ENCODE measurements at places on chromosomes 11 and 22. TPM values are rescaled to one million over a fixed set of nuclear protein-coding genes. Genes with fewer than 3 reads are reported as not detected.
A peak's percentile ranks its signal among the peaks of the same experiment; 100 is the strongest.

GRCh38 chr11:64556044-64556720, 34.8 kb upstream of the SLC22A12 start:
- DNase-seq = no peak

ALX4 gene
- not detected for total RNA-seq

- DNase-seq = no peak
Measured at GRCh38 chr11:27573024-27573423, 66.5 kb upstream of the LIN7C start.

- no peak for DNase-seq
Measured at GRCh38 chr11:20962581-20962980, 293.2 kb downstream of the NELL1 start.

DNA sequence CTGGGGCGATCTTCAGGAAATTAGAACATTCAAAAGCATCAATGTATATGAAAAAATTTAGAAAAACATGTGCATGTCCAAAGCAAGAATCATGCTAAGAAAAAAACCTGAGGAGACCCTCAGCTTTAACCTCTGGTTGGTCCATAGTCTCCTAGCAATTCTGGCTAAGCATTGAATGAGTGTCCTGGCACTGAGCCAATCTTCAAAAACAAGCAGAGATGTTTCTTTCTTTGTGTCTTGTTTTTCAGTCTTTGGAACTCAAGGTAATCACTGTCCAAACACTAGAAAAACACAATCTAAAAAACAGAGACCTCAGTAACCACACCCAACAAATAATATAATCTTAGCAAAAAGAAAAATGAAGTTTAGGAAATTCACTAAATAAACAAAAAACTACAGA, 205.4 kb upstream of the CARD18 start:
- no peak for DNase-seq

GRCh38 chr11:104098132-104098531, 61.7 kb downstream of the DDI1 start:
- DNase-seq = no peak

DNA sequence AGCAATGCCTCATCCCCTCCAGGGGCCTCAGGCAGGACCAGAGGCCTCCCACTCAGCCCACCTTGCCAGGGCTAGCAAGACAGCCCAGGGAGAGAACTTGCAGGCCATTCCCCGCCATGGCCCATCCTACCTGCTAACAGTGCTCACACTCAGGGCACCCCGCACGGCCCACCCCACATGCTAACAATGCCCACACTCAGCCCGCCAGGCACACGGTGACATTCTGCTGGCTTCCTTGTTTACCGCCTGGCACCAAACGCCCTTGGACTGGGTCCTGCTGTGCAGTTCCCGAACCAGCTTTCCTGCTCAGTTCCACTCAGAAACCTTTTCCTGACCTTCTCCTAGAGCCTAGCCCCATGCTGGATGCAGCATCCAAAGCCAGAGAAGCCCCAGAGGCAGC, 33.5 kb upstream of the FADD start:
- no peak for DNase-seq

FBLN1 gene
- 162 TPM for total RNA-seq

JAML gene
- total RNA-seq = 13.8 TPM

ART1 gene
- not detected for total RNA-seq

GAL3ST3 gene
- total RNA-seq = not detected

GRCh38 chr11:121086866-121087265, 14.2 kb upstream of the TECTA start:
- DNase-seq = no peak

- DNase-seq = no peak
Measured at GRCh38 chr11:76163289-76163880, 42.9 kb downstream of the WNT11 start.

DNA sequence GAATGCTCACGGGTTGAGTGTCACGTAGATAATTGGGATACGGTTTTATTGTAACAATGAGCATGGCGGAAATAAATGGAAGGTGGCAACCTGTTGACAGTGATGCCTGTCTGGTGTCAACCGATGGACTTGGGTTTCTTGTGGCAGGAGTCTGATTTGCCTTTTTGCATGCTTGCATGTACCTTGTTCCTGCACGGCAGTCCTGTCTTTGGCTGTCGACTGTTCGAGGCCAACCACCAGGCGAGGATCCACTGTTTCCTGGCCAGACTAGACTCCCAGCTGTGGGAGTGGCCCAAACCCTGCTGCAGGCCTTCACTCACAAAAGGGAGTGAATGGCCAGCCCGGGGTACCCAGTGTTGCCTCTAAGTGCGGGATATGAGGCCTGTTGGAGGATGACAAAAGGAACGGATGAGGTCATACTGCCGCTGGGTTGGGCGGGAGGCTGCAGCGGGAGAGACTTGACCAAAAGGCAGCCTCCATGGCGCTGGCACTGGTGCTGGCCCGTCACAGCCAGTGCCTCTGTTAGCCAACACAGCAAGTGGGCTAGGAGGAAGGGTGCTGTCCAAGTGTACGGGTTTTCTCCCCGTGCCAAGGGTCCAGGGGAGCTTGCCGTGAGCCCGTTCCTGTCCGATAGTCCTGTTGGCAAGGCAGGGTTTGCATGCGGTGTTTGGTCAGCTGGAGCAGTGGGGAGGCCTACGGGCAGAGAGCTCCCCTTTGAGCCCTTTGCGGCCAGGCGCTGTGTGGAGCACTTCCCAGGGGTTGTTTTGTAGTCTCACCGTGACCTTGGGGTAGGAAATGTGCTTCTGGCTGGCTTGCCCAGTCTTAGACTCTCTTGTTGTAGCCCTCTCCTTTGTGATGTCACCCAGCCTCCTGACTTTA, 974 bp downstream of the DGCR8 start:
- no peak for DNase-seq

NDUFV1 gene
- total RNA-seq = 532 TPM

GRCh38 chr11:78906566-78906965, 331.9 kb upstream of the NARS2 start:
- no peak for DNase-seq

- DNase-seq = no peak
Measured at GRCh38 chr22:48494968-48495750, 1332.5 kb downstream of the BRD1 start.

INS gene
- not detected for total RNA-seq

GRCh38 chr11:45343444-45343843, 57.3 kb upstream of the SYT13 start:
- DNase-seq = no peak

KCNK7 gene
- 2.5 TPM for total RNA-seq

GRCh38 chr11:20004866-20005265, 155.4 kb downstream of the DBX1 start:
- DNase-seq = no peak

DNA sequence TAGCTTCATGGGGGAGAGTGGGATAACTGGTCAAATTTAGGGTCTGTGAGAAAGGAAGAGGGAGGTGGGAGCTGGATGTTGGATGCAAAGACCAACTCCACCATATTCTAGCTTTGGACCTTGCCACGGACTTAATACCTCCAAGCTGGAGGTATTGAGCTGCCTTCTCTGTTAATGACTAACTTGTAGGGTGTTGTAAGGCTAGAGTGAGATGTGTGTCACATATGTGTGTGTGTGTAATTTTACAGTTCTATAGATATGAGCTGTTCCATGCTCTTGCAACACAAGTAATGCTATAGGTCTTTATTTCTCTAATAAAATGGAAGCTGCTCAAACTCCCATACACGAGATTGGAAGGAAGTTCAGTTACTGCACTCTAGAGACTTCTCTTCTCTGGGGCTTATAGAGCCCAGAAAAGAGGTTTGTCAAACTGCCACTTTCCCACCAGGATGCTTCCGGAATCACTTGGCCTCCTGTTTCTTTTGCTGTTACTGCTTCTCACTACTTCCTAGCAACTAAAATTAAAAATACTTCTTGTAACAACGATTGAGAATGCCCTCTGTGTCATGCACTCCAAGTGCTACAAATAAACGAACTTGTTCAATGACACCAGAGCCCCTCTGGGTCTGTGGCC, 16.0 kb upstream of the FJX1 start:
- DNase-seq = no peak

DNA sequence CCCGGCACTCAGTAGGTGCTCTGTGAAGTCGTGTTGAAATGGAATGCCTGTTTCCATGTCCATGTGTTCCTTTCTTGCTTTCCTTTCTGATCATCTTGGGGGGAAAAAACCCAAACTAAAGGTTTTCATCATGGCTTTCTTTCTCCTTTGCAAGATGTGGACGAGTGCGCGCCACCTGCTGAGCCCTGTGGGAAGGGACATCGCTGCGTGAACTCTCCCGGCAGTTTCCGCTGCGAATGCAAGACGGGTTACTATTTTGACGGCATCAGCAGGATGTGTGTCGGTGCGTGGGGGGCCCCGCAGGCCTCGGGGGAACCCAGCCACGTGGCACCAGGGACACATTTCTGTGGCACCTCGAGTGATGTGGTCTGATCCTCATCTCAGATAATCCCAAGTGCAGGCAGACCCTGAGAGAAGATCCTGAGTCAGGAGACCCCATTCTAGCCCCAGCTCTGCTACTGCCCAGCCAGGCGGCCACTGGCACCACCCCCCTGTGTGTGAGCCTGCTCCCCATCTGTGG, 39.4 kb downstream of the FBLN1 start:
- DNase-seq = no peak

GRCh38 chr22:45164270-45165088, 754 bp downstream of the NUP50 start:
- peak; percentile 72 for DNase-seq

- no peak for DNase-seq
Measured at GRCh38 chr11:116840746-116841296, 3.4 kb upstream of the APOA1 start.

DNA sequence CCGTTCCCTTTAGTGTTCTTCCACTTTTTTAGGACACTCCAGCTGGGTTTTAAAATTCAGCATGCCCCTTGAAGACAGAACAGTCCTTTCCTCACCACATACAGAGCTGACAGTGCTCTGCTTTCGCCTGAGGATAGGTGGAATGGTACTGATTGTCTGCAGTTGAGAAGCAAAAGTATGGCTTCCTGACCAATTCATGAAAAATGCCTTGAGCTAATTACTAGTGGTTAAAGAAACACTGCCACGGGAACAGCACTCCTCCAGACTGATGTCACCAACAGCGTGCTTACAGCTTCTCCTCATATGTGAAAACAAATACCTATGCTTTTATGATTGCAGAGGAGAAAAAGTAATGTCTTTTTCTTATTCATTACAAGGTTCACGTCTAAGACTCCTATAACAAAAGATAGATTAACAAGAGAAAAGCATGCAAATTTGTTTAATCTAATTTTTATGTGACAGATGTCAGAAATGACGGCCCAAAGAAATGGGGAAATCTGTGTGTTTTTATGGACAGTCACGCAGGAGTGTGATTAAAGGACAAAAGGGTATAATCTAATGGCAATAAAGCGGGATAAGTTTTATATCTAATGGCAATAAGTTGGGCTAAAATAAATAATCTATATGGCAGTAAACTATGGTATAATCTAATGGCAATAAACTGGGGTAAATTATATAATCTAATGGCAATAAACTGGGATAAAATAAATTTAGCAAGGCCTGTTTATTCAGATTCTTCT, 123.4 kb upstream of the ARHGAP42 start:
- DNase-seq = no peak

- DNase-seq = no peak
Measured at GRCh38 chr11:72579816-72580641, 94.2 kb downstream of the PDE2A start.

PKDREJ gene
- total RNA-seq = 0.13 TPM

DNA sequence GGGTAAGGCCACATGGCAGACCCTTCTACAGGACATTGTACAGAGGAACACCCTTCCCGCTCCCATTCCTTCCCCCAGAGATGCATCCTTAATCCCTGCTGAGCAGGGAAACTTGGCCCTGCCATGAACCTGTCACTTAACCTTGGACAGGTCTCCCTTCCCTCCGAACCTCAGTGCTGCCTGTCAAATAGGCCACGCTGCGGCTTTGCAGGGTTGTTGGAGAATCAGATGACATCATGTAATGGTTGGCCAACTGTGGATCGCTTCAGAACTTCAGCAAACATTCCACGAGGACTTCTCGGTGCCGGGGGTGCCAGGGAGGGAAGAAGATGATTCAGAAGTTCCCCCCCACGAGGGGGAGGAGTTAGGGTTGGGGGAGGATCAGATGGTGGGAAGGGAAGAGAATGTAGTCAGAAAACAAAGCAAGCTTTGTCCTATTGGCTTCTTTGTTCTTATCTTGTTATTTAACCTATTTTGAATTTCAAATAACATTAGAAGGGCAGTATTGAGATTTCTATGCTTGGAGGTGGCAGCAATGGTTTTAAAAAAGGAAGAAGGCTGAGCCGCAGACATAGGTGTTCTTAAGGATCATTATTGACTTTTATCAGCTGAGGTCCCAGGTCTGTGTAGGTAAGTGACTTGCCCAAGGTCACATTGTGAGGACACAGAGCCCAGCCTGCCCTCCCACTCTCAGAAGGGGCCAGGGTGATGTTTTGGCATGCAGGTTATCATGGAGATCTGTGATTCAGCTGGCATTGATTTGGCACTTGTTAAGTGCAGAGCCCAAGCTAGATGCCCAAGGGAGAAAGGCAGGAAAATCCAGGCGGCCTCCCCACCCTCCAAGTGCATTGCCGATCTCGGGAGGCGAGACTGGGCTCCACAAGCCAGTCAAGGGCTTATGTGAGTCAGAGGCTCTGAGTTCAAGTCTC, 3.1 kb downstream of the CDC42EP1 start:
- no peak for DNase-seq

DNA sequence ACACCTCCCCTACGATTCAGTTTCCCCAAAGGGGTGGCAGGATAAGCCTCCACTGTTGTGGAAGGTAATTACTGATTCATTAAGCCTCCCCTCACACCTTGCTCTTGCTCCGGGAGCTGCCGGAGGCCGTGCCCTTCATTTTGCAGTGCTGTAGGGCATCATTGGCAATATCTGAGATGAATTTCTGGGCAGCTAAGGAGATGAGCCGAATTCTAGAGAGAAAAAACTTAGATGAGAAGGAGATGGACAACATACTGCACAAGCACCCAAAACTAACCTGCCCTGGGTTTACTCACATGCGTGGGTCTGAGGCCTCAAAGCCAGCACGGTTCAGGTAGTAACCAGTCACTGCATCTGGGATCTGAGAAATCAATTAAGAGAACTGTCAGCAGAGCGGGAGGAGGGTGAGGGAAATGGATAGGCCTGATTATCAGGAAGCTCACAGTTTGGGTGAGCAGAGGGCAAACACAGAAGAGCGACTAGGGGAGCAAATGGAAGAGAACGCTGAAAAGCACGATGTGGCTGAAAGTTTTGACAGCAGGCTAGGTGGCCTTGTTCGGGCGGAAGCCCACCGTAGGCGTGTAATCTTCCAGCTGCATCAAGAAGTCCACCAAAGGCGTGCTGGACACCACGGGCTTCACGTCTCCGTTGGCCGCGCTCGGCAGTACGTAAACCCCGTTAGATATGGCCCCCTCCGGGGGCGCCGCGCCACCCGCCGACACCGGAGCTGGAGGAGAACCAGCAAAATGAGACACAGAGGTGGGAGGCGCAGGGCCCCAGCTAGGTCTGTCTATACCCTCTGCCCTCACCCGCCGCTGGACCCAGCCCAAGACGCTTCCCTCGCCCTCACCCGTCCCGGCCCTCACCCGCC, 689 bp downstream of the TAF10 start:
- peak; percentile 63 for DNase-seq

GRCh38 chr11:114155116-114155515, 95.6 kb downstream of the ZBTB16 start:
- no peak for DNase-seq

KDM4E gene
- not detected for total RNA-seq

GRCh38 chr11:60370252-60370810, 8.0 kb upstream of the MS4A7 start:
- DNase-seq = no peak

- DNase-seq = no peak
Measured at GRCh38 chr11:58739725-58740430, 8.1 kb upstream of the GLYAT start.
